Cerebellar nuclear complex (tissue), 1 donor: ENCODE measurements at places on chromosomes 11 and 22.

GRCh38 chr11:104370478-104370877 is 206.5 kb upstream of the PDGFD start:
- DNase-seq: no peak

DNA sequence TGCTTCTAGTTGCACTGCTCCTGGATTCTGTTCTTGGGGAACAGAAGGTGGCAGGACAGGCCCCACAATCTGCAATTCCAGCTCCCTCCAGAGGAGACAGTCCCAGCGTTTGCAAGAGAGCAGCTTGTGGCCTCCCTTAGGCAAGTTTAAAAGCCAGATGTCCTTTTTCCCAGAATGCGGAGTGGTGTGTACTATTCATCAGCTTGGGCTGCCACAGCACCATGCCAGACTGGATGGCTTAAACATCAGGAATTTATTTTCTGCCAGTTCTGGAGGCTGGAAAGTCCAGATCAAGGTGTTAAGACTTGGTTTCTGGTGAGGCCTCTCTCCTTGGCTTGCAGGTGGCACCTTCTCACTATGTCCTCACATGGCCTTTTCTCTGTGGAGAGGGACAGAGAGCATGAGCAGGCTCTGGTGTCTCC is 11.7 kb downstream of the MIAT start:
- no peak for DNase-seq

GRCh38 chr11:124153821-124154220 is 29.3 kb upstream of the OR10D3 start:
- DNase-seq: no peak

- DNase-seq: no peak
Measured at GRCh38 chr11:23206741-23207336, 346.6 kb upstream of the CCDC179 start.

DNA sequence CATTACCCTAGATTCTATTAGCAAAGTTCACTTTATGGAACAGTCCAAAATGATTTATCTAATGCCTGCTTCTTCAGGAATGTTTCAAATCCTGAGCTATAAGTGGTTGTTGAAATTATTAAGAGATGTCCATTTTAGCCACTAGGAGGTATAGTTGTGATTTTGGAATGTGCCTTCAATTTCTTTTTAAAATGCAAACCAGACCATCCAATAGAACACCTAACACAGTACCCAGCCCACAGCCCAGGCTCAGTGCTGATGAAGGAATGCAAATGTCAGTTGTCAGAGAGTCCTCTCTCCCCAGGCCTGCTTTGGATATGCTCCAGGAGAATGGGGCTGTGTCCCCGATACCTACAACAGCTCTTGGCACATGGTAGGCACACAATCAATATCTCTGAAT is 85.8 kb upstream of the E2F8 start:
- no peak for DNase-seq

DNA sequence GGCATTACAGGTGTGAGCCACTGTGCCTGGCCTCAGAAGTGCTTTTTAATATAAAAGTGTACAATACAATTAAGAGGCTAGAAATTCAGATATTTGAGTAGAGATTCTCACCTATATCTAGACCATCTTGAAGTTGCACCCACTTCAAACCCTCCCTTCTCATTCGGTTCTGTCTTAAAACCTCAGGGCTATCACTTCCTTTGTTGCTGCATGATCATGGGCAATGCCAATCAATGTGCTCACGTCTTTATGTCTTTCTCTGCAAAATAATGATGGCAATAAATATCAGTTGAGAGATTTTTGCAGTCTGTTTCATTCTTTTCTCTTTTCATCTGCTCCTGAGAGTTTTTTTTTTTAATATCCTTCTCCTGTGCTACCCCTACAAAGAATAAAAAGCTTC is 9.3 kb upstream of the NUP160 start:
- DNase-seq: no peak

DNA sequence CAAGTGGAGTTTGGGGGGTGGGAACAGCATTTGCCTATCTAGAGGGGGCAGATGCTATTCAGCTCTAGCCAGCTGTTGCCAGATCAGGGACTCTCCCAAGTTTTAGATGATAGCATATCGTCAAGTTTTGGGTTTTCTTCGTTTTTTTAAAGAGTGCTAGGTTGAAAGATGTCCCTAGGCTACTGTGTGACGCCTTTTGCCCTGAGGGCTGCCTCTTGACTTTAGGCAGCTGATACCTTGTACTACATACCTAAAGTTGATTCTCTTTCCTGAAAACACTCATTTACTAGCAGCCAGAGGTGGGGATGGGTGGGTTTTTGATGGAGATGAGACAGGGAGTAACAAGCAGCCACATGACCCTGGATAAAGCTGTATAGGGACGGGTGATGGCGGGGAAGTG is 87.1 kb downstream of the ABTB2 start:
- DNase-seq: no peak

- no peak for DNase-seq
Measured at GRCh38 chr11:74141241-74141695, 29.5 kb downstream of the C2CD3 start.

DNA sequence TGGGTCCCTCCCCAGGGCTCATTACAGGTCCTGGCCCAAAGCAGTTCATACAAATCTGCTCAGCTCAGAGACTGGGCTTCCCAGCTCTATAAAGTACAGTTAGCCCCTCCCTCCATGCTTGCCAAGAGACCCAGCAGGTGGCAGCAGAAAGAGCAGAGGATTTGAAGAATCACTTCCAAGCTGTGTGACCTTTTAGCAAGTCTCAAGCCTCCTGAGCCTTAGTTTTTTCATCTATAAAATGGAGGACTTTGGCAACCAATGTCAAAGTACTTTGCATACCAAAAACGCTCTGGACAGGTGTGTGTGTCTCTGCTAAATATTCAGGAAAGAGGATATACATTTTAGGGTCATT is 26.6 kb downstream of the RELT start:
- no peak for DNase-seq

GRCh38 chr11:120244476-120245365 is 4.8 kb downstream of the POU2F3 start:
- DNase-seq: no peak

DNA sequence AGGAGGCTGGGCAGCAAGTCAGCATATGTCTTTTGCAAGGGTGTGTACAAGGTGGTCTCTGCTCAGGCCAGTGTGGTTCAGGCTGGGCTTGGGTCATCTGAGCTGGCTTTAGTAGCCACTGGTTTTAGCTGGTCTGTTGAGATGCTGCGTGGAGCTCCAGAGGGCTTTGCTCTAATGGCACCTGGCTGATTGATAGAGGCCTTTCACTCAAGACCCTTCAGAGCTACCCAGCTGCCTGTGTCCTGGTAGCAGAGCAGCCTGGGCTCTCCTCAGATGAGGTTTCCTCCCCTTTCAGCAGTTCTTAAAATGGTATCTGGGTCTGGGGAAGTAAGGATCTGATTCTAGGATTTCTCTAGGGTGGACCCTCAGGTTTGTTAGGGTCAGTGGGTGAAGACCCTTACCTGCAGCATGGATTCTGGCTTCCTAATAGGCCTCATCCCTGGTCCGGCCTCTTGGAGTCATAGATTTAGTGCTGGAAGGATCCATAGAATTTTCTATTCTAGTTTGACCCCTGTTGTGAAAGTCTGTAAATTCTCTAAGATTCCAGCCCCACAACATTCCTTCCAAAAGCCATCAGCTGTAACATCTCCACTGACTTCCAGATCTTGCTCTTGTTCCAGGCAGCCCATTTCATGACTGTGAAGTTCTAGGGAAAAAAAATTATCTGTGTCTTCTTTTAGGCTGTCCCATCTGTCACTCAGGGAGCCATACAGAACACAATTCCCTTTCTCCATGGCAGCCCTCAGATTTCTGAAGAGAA is 190.2 kb upstream of the ZBED5 start:
- no peak for DNase-seq
